ENCODE measurements at places on chromosomes 7 and 10. TPM values are rescaled to one million over a fixed set of nuclear protein-coding genes. Genes with fewer than 3 reads are reported as not detected.

Gene PLPP4
- total RNA-seq = 0.38 TPM

GRCh38 chr7:42805601-42806000, 106.3 kb downstream of the C7orf25 start:
- DNase-seq = no peak

Gene C10orf62
- not detected for total RNA-seq

Gene LDB3
- 2.5 TPM for total RNA-seq

Gene GIMAP1
- total RNA-seq = 13.0 TPM
